ENCODE measurements at places on chromosomes 2 and 18. TPM values are rescaled to one million over a fixed set of nuclear protein-coding genes. Genes with fewer than 3 reads are reported as not detected.

GRCh38 chr2:201660293-201660895 is 17.1 kb upstream of the TMEM237 start:
- DNase-seq, result no peak

Gene CCDC102B
- 6.5 TPM for total RNA-seq

- DNase-seq, result peak; percentile 55
Observed at GRCh38 chr2:3780477-3781402, 77.4 kb downstream of the DCDC2C start.

- DNase-seq, result no peak
Observed at GRCh38 chr2:134260713-134261112, 6.8 kb downstream of the MGAT5 start.

Gene GPR39
- total RNA-seq, result 0.25 TPM

DNA sequence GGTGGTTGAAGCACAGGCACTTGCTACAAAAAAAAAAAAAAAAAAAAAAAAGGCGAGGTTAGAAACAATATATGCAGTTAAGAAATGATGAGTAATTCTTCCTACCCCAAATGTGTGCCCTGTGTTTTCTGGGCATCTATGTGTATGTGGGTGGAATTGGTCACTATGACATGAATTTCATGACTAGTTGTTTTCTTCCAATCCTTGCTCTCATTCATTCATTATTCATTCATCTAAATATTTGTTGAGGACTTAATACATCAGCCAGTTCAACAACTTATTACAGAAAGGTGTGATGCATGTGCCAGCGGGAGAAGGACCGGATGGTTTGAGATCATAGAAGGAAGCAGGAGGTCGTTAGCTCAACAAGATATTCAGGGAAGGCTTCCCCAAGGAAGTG is 8.3 kb upstream of the EGR4 start:
- no peak for DNase-seq

DNA sequence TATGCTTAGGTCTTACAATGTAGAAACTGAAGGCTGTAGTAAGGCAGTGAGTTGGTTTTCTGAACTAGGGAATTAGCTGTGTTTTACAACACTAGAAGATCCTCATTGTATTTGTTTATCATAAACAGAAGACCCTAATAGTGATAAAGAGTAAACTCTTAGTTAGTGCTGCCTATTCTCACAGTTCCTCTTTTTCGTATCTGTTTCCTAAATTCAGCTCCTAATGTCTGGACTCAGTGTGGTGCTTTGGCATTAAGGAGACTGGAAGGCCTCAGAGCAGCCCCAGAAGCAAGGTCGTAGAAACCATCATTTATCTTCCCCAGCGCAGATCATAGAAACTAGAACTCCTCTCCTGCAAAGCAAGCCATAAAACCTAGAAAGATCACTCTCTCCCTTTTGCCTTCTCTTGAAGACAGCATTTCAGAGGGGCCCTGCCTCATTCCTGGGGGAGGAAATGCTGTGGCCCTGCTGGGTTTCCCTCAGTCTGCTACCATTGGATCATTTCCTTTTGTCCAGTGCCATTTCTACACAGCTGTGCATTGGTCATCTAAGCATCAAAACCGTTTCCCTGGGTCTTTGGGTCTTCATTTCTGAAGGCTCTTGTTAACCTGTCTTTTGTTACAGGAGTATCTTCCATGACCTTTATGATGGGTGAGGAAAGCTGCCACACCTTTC is 4.7 kb downstream of the ACP1 start:
- DNase-seq, result no peak

- DNase-seq, result no peak
Observed at GRCh38 chr2:159879051-159879604, 81.1 kb upstream of the CD302 start.

Gene CTAGE1
- total RNA-seq, result not detected

DNA sequence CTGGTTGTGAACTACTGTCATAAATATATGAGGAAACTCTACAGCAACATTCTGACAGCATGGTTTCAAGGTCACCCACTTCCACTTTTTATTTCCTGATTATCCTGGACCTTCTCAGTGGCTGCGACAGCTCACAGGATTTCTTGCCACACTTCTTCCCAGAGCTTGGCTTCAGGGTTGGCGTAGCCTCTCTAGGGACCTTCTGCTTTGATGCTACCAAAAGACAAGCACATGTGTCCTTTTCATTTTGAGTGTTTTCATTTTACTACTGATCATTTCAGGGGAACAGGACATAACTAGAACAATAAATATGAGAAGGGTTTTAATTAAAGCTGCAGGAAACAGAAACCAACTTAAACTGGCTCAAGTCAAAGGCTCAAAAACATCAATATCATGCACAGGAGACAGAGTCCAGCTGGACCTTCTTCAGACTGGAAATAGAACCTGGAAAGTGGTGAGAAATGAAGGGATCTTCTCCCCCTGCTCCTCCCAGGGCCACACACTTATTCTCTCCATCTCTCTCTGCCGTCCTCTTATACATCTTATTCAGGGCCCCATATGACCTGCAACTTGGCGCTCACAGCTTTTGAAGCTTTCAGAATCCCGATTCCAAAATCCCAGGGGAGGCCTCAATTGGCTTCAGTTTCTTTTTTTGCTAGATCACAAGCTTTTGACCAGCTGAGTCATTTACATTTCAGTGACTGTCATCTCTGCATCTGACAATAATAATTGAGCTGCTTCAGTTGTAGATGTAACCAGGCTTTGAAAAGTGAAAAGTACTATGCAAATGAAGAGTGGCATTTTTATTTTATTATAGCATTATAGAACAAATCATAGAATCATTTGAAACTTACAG is 9.7 kb downstream of the VIT start:
- DNase-seq, result no peak

- no peak for DNase-seq
Observed at GRCh38 chr18:73007195-73007914, 139.6 kb upstream of the NETO1 start.

Gene GKN2
- not detected for total RNA-seq

Measured in neural crest cell (in vitro differentiated cells).